ENCODE measurements at places on chromosomes 3 and 15. TPM values are rescaled to one million over a fixed set of nuclear protein-coding genes. Genes with fewer than 3 reads are reported as not detected.

DNA sequence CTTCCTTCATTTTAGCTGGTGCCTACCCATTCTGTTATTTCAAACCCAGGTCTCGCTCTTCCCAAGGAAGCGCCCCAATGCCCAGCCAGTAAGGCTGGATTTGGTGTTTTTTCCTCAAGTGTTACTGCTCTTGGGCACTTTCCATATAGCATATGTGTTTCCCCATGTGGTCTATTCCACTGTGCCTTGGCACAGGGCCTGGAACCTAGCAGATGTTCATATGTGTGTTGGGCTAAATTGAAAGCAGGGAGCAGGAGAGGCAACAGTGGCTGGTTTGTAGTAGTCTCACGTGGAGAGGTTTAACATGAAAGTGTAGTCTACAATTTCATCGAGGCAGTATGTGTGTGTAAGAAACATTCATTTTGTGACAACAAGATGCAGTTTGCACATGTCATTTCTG is 48.2 kb upstream of the TEX264 start:
- DNase-seq, result no peak

GRCh38 chr15:76075046-76075445 is 15.3 kb downstream of the TMEM266 start:
- no peak for DNase-seq

DNA sequence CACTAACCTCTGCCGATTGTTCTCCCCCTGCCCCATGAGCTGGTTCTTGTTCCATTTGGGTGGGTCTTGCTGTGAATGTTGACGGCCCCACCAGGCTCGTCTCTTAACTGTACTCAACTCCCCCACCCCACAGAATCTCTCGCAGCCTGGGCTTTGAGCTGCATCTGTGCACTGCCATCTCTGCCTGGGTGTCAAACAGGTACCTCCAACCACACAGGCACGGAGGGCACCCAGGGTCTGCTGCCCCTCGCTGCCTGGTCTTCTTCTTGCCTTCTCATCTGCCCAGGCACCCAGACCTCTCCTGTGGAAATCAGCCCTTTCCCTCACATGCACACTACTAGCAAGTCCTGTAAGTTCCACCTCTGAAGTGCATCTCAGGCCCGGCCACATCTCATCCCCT is 10.1 kb downstream of the TLR9 start:
- no peak for DNase-seq

DNA sequence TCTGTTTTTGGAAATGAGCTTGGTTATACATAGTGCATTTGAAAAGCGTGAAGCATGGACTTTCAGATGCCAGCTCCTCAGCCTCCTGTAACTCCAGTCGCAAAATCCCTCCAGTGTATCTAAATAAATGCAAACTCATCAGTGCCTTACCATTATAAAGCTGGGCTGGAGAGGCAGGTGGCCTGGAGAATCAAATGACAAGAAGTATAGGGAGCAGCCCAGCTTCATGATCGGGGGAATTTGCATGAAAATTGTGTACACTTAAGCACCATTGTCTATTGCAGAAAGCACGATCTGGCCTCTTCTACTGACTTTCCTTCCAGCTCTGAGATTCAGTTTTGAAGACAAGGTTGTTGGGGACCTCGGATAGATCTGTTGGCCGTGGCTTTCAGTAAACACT is 71.7 kb downstream of the IGF1R start:
- DNase-seq, result no peak

GRCh38 chr3:69204315-69204957 is 82.0 kb upstream of the LMOD3 start:
- DNase-seq, result no peak

DNA sequence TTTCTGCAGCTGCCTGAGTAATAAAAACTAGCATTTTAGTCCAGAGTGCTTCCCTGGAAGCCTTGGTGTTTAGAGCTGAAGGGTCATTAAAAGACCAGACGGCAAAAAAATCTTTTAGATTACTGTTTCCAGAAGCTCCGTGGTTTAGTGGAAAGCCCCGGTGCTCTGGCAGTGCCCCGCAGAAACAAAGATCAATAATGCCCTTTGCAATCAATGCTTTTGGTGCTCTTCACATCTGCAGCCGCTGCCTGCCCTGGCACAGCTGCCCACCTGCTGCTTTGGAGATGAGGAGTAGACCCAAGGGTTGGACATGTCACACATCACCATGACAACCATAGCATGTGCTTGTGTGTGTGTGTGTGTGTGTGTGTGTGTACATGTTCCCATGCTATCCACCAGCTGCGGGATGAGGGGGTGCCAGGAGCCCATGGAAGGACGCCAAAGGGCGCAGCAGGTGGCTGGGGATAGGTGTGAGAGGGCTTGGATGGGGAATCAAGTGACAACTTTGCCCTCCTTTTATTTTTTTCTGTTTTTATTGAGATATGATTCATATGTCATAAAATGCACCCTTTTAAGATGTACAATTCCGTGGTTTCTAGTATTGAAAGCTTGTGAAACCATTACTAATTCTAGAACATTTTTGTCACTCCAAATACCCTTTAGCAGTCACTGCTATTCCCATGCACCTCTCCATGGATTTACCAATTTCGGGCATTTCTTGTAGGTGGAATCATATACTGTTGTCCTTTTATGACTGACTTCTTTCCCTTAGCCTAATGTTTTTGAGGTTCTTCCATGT is 75.7 kb upstream of the KLHL25 start:
- no peak for DNase-seq

C3orf33 gene
- polyA plus RNA-seq, result 2.0 TPM

GRCh38 chr15:87916208-87916607 is 340.3 kb downstream of the NTRK3 start:
- DNase-seq, result no peak

DNA sequence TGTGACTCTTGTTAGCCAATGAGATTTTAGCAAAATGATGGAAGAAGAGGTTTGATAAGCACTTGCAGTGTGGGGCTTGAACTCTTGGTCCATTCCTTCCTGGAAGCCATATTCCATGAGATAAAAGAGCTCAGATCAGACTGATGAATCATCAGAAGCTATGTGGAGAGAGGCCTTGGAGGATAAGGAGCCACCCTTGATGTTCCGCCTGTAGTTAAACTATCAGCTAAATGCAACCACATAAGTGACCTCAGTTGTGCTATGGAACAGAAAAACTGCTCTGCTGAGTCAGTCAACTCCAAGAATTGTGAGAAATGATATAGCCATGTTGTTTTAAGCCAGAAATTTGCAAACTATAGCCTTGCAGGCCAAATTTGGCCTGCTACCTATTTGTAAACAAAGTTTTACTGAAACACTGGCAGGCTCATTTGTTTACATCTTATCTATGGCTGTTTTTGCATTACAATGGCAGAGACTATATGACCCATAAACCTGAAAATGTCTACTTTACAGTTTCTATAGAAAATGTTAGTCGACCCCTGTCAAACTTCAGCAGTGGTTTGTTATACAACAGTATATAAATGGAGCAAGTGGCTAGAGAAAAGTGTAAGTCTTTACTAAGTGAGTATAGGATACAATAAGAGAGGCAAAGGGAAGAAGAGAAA is 27.6 kb upstream of the GAP43 start:
- DNase-seq, result no peak

DNA sequence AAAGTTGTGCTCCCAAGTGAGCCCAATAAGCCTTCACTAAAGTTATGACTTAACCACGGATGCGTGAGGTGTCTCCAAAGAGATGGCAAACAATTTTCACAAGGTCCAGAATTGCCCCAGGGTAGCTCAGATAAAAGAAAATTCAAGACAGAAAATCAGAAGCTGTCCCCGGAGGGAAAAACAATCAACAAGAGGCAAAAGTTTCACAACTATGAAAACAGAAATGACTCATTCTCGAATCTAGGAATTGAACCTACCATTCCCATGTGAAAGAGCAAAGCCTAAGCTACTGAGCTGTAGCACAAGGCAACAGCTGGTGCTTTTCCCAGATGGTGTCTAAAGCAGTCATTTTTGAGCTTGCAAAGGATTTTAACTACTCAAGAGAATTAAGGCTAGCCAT is 33.5 kb upstream of the MKRN3 start:
- DNase-seq, result no peak

GRCh38 chr3:195263193-195263924 is 7.6 kb downstream of the XXYLT1 start:
- no peak for DNase-seq

- no peak for DNase-seq
Measured at GRCh38 chr3:123004201-123004918, 23.2 kb downstream of the SEMA5B start.

GRCh38 chr3:175447521-175447920 is 588.4 kb downstream of the NAALADL2 start:
- no peak for DNase-seq

- DNase-seq, result no peak
Measured at GRCh38 chr3:175179055-175179454, 319.9 kb downstream of the NAALADL2 start.

All from BJ (cell line).